ENCODE measurements at places on chromosomes 5 and 9.

DNA sequence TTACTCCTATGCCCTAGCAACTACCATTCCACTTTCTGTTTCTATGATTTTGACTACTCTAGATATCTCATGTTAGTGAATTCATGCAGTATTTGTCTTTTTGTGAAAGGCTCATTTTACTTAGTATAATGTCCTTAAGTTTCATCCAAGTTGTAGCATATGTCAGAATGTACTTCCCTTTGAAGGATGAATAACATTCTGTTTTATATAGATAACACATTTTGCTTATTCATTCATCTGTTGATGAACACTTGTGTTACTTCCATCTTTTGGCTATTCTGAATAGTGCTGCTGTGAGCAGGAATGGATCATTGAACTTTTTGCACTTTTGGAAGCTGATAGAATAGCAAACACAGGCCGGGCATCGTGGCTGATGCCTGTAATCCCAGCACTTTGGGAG is 140.2 kb upstream of the MYO10 start:
- DNase-seq = no peak

DNA sequence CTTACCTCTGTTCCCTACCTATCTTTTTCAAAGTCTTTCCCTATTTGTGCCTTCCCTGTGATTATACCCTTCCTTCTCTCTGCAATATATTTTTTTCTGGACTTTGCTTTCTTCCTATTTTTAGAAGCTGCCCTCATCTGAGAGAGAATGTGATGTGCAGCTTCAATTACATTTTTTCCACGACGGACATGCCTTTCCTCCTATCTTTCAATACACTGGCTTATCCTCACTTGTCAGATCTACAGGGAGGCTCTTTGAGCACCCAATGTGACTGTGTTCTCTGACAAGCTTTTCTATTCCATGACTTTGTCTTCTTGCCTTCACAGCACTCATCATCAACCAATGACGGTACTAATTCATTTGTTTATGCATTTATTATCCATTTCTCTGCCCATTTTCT is 227.9 kb upstream of the CLINT1 start:
- DNase-seq = no peak

DNA sequence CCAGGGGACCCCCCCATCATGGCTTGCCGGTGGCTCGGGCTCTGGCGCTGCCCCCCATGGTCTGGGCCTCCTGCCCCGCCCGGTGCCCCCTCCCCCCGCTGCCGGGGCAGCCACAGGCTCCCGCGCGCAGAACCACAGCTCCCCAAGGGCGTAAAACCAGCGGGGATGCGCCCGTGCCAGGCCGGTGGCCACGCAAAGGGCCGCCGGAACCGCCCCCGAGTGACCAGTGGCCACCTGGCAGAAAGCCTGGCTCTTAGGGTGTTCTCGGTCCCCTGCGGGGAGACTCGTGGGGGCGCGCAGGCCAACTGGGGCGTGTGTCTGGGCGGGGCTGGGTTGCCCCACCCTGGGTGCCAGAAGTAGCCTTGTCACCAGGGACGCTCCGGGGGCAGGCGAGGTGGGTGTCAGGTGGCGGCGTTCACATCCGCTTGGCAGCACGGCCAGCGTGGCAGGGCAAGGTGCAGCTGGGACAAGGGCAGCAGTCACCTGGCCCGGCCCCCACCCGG is 515 bp upstream of the AGPAT2 start:
- DNase-seq = no peak

GRCh38 chr5:83539463-83539790 is 67.9 kb downstream of the VCAN start:
- no peak for DNase-seq

GRCh38 chr5:29697278-29697677 is 1496.2 kb upstream of the CDH6 start:
- DNase-seq = no peak

GRCh38 chr9:85729882-85730281 is 11.9 kb downstream of the AGTPBP1 start:
- no peak for DNase-seq

DNA sequence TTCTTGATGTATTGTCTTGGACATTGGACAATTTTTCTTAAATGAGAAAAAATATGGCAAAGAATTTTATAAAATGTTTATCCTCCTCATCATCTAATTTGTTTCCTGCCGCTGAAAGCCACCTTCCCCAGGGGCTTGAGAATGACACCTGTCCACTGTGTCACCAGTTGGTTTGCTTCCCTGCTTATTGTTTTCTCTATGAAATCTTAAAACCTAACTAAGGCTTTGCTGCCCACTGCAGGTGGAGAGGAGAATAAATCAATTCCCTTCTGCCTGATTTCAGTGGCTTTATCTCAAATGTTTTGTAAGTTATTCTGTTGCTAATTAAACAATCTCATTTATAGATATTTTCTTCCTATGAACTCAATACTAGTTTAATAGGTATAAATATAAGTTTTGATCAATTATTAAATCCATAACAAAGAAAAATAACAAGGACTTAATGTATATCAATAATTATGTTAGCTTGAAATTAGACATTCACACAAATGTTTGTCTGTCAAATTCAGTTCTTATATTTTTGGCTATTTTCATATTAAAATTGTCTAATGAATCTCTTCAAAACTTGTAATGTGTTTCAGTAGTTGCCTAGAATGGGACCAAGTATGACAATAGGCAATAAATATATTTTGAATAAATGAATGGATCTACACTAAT is 822.5 kb downstream of the PTPRD start:
- DNase-seq = peak; percentile 0

- no peak for DNase-seq
Observed at GRCh38 chr5:126963822-126964375, 66.5 kb downstream of the MARCHF3 start.

Data from RWPE1 (cell line).